RKO (cell line): ENCODE measurements at places on chromosomes 4 and X.

DNA sequence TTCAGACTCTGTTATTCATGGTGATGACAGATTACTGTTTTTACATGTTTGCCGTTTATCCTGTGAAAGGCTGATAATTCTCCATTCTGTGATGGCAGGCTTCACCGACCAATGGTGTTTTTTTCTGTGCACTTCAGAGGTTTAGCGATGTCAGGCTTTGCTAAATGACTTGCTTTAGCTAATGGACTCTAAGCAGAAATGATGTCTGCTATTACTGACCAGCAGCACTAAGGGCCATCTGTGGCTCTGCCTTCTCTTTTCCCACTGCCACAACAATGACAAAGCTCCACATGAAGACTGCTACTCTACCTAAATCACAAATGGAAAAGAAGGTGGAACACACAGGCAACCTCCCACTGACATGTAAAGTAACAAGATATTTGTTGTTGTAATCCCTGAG is 68.4 kb upstream of the ALB start:
- no peak for DNase-seq

DNA sequence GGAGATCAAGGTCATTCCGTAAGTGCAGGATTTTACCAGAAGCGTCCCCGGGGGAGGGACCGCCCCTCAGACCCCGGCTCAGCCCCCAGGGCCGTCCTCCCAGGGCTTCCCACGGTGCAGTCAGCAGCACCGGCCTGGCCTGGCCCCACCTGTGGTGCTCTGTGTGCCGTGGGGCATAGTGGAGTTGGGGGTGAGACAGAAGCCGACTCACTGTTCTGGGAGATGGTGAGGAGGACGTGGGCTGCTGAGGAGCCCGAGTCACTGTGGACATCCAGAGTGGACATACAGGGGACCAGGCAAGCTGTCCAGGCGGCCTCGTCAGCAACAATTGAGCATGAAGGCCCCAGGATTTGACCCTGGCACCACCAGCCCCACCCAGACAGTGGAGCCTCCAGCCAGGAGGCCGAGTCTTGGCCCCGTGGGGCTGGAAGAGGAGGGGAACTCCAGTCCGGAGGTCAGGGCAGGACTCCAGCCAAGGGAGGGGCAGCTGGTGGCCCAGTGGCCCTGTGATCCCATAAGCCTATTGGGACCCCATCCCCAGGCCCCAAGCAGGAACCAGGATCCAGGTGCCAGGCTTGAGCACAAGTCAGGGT is 19.1 kb downstream of the ATP5ME start:
- no peak for DNase-seq

- DNase-seq, result no peak
These were observed 4.1 kb downstream of the KDR start for GRCh38 chr4:55121246-55121645.

DNA sequence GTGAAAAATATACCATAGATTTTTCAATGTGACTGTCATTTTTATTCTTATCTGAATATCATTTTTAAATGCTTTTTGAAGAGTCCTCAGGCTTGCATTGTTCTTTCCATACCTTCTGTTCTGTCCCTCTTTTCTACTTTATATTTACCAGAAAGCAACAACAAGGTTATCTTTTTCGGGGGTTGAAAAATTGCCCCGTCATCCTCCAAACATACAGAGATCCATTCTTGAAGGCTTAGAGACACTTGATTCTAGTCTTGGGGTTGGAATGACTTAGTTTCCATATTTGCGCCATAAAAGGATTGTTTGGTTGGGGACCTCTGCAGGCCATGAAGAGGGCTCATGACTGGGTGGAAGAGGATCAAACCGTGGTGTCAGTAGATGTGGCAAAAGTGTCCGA is 63.5 kb downstream of the FAM114A1 start:
- no peak for DNase-seq

DNA sequence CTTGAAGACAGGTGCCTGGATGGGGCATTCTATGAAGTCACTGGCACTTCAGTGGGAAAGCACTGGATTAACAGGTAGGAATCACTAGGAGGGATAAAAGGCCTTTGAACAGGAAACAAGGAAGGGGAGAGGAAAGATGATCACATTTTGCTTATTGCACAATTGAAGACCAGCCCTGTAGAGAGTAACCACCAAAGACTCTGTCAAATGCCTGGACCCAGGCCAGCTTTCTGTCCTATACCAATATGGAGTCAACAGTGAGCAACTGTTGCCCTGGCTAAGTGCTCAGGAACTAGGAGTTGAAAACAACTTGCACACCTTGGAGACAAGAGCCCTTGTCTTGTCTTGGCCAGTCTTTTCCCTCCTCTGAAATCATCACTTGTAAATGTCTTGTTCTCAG is 14.1 kb upstream of the RTL3 start:
- no peak for DNase-seq

DNA sequence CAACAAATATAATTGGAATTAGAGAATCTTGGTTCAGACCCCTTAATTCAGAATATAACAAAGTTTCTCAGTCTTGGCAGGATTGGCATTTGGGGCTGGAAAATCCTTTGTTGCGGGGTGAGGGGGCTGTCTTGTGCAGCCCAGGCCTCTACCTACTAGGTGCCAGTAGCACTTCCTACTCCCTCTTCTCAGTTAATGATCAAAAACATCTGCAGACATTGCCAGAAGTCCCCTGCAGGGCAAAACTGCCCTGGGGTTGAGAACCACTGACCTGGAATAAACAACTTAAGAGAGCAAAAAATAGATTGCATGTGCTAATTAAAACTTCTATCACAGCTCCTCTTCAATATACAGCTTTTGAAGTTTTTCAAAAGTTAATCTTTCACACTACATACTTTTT is 36.7 kb upstream of the CXorf38 start:
- no peak for DNase-seq

- DNase-seq, result peak; percentile 76
These were observed 130.3 kb downstream of the ADGRA3 start for GRCh38 chr4:22385611-22386011.

DNA sequence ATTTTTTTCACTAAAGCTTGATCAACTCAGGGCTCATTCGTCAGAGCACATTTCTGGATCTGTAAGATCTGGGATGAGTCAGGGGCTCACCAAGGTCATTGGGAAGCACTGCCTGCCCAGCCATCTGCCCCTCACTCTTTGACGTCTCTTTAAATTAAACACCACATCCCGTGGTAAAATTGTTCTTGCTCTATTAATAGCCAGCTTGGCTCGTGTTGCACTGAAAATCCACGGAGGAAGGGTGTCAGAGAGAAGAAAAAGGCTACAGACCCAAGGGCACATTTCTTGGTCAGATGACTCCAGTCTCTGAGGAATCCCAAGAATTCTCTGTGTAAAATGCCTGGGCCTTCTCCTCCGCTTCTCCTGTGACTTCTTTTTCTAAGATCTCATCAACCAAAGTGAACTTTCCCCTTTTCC is 45.7 kb upstream of the GATB start:
- no peak for DNase-seq

GRCh38 chr4:1356181-1356998 is 9.4 kb downstream of the UVSSA start:
- peak; percentile 56 for DNase-seq

- peak; percentile 79 for DNase-seq
These were observed 856.6 kb downstream of the CENPC start for GRCh38 chr4:66688674-66689073.

- DNase-seq, result no peak
These were observed 647.1 kb downstream of the ANKRD50 start for GRCh38 chr4:124065422-124065821.

- no peak for DNase-seq
These were observed 73.0 kb downstream of the DHRSX start for GRCh38 chrX:2427737-2428136.

DNA sequence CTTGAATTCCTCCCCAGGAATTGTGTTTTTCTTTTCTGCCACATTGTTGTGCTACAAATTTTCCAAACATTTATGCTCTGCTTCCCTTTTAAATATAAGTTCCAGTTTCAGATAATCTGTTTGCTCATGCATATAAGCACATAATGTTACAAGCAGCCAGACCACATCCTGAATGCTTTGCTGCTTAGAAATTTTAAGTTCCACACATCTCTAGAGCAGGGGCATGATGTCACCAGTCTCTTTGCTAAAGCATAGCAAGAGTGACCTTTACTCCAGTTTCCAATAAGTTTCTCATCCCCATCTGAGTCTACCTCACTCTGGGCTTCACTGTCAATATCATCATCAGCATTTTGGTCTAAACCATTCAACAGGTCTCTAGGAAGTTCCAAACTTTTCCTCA is 932.5 kb downstream of the SH3BGRL start:
- DNase-seq, result no peak

DNA sequence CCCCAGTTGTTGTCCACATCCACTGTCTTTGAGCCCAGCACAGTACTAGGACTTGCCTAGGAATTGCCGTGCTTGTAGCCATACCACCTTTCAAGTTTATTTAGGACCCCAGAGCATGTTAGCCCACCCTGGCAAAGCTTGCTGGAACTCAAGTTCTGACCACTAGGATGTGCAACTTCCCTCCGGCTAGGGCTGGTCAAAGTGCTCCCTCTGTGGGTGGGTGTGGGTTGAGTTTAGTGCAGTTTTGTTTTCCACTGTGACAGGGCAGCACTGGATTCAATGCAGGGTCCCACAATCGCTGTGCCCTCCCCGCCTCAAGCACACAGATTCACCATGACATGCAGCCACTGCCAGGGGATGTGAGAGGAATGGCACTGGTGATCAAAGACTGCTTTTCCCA is 96.0 kb downstream of the RASGEF1B start:
- no peak for DNase-seq

- DNase-seq, result no peak
These were observed 40.6 kb downstream of the RAB33A start for GRCh38 chrX:130212371-130212770.

DNA sequence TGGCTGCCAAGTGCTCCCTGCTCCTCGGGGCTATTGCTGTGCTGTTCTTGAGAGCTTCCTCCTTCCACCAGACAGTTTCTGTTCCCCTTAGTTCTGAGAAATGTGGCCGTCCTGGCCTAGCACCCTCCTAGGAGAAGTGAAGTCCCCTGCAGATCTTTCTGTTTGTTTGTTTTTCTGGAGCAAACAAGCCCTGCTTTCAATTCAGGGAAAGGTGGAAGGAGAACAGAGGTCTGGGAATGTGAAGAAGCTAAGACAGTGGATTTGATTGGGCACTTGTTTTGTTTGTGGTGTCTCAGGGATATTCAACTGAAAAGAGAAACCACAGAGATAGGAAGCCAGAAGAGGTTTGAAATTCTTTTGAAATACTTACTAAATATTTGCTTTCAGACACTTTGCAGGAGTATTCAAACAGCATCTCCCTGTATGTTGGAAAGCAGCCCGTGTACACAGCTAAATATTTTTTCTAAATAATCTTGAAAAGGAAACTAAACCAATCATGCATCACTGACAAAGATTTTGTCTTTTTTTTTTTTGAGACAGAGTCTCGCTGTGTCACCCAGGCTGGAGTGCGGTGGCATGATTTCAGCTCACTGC is 36.5 kb upstream of the PPM1K start:
- no peak for DNase-seq

GRCh38 chr4:5611750-5612149 is 96.6 kb downstream of the EVC2 start:
- DNase-seq, result no peak
